A172 (cell line): ENCODE measurements at places on chromosomes 2 and 18. TPM values are rescaled to one million over a fixed set of nuclear protein-coding genes. Genes with fewer than 3 reads are reported as not detected.

Gene SLC9A4
- total RNA-seq: 0.31 and 0.84 TPM in 2 replicates

Gene DYSF
- total RNA-seq: 10.6 and 13.6 TPM in 2 replicates

Gene MSTN
- total RNA-seq: 0.02 TPM in 1 of 2 replicates, not detected in the other

Gene RAB10
- total RNA-seq: 148 and 268 TPM in 2 replicates

Gene CCDC93
- 15.0 and 21.8 TPM in 2 replicates for total RNA-seq

DNA sequence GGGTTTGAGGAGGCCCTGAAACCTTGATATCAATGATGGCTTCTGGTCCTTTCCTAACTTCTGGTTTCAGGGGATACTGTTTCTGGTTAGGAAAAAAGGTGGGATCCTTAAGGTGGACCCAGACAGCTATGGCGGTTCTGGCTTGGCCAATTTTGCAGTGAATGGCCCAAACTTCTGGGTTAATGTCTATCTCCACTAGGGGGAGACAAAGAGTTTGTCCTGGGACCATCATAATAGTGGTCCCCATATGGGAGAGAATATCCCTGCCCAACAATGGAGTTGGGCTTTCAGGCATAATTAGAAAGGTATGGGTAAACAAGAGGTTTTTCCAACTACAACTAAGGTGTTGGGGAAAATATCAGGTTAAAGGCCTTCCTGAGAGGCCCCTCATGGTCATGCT is 273.5 kb downstream of the CALCRL start:
- DNase-seq: no peak

DNA sequence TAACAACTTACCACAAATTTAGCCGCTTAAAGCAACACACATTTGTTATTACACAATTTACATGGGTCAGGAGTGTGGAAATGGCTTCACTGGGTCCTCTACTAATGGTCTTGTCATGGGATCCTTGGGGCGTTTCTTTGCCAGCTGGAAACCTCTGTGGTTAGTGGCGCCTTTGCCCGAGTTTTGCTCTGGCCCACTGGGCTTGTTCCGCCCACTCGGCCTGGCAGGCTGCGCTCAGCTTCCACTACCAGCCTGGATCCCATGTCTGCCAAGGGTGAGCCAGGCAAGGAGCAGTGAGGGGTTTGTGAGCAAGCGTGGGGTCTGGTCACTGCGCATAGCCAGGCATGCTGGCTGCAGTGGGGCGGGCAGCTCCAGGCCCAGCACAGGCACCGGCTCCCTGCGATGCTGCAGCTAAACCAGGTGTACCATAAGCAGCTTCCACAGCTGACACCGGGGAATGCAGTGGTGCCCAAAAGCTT is 16.2 kb upstream of the MBD2 start:
- DNase-seq: no peak

GRCh38 chr2:74333175-74333574 is 10.0 kb downstream of the SLC4A5 start:
- peak; percentile 23 for DNase-seq

- no peak for DNase-seq
Measured at GRCh38 chr2:234181121-234181520, 130.6 kb downstream of the SPP2 start.

DNA sequence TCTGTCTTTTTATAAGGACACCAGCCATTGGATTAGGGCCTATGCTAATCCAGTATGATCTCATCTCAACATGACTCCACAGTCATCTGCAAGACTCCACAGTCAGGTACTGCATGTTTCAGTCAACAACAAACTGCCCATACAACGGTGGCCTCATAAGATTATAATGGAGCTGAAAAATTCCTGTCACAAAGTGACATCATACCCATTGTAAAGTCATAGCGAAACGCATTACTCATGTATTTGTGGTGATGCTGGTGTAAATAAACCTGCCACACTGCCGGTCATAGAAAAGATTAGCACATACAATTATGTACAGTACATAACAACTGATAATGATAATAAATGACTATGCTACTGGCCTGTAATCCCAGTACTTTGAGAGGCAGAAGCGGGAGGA is 102.2 kb downstream of the TEX51 start:
- no peak for DNase-seq

- DNase-seq: no peak
Measured at GRCh38 chr18:79515331-79515730, 119.6 kb downstream of the NFATC1 start.

DNA sequence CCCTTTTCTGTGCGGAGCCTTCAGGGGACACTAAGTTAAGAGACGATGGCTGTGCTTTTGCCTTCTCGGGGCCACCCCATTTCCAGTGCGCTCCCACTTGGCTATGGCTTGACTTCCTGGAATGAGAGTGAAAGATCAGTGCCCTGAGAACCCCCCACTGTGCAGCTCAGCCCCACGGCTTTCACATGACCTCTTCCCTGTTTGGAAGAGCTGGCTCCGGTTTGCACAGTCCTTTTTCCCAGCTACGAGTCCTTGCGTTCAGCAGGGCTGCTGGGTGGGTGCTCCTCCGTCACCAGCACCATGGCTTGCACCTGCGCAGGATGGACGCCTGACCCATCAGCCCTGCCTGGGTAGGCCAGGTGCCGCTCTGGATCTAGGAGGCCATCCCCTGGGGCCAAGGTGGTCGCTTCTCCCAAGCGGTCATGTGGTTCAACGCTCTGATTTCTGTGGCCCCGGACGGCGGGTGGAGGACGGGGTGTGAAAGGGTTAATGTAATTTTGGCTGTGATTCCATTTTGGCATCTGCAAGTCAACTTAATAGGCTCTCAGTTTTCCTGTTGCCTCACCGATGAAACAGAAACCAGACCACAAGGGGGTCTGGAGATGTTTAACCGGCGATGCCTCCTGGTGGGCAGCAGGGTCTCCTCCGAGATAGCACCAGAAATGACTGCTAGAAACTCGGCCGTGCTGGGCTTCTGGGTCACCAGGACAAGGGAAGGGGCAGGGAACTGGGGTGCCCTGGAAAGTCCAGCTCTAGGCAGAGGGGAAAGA is 113.1 kb upstream of the HAAO start:
- DNase-seq: no peak

DNA sequence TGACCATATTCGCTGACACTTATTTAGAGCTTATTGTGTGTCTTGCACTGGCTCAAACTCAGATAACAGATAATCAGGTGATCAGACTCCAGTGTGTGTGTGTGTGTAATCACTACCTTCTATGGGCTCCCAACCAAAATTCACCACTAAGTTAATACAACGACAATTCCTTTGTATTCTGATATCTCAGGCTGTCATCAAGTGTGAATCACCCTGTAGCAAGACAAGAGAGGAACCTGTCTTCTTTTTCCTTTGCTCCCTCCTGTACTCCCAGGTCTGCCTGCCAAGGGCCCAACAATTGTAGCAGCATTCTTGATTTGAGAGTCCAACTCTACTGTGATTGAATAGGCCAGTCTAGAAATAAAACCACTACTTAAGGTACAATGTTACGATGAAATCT is 25.8 kb downstream of the ITGB6 start:
- no peak for DNase-seq

GRCh38 chr18:68429841-68430240 is 285.1 kb downstream of the TMX3 start:
- no peak for DNase-seq

GRCh38 chr2:10566018-10566417 is 117.9 kb upstream of the ODC1 start:
- DNase-seq: peak; percentile 55

- DNase-seq: no peak
Measured at GRCh38 chr18:12531749-12532148, 124.0 kb downstream of the PRELID3A start.

DNA sequence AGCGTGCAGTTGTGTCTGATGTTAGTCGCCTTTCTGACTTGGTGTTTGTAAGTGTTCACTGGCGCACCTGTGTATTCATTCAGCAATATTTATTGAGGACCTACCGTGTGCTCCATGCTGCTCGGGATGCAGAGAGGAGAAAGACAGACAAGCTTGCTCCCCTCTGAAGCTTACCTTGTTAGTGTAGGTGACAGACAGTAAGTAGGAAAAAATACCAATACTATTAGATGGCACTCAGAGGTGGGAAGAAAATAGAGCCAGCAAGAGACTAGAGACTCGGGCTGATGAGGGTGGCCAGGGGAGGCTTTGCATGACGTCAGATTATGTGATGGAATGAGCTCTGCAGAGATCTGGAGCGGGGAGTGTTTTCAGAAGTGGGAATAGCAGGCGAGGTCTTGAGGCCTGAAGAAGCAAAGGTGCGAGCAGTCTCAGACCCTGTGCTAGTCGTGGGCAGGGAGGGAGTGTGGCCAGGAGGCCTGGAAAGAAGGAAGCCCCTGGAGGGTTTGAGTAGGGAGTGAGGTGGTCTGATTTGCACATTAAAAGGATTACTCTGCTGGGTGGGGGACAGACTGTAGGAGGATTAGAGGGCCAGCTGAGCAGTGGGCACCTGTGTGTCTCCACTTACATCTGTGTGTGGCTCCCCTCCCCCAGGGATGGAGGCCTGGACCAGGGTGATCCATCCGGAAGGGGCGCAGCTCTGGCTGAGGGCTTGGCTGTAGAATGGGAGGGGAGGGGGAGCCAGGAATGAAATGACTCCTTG is 11.8 kb downstream of the MTCL1 start:
- no peak for DNase-seq

GRCh38 chr2:74685408-74685807 is 31.4 kb downstream of the SEMA4F start:
- DNase-seq: no peak

DNA sequence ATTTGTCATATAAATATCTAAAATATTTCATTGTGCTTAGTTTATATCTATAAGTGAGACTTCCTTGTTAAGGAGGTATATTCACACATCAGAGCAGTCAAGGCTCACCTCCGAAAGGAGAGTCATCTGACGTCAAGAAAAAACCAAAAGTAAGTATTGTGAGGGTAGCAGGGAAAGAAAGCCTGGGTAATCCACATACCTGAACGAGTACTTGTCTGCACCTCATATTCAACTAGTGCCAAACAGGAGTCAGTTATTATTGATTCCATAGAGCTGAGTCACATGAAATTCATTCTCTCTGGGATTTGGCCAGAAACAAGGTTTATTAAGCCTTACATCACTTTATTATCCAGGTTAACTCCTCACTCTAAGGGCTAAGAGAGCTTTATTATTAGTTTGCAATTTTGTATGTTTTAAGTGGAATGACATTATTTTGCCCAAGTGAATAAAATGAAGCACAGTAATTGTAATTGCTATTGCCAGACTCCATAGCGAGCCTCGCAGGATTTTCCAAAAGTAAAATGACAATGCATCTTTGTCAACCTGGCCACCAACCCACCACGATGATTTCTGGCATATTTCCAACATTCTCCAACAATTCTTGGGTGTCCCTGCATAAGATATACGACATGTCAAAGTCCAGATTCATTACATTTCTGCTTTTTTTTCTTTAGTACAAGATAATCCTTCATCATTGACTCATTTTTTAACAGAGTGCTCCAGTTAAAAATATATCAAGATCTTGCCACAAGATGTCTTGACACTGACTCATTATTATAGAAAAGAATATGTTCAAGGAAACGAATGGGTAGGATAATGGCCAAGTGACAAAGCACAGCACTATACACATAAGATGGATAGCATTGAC is 1210.4 kb upstream of the ACVR2A start:
- DNase-seq: peak; percentile 87

DNA sequence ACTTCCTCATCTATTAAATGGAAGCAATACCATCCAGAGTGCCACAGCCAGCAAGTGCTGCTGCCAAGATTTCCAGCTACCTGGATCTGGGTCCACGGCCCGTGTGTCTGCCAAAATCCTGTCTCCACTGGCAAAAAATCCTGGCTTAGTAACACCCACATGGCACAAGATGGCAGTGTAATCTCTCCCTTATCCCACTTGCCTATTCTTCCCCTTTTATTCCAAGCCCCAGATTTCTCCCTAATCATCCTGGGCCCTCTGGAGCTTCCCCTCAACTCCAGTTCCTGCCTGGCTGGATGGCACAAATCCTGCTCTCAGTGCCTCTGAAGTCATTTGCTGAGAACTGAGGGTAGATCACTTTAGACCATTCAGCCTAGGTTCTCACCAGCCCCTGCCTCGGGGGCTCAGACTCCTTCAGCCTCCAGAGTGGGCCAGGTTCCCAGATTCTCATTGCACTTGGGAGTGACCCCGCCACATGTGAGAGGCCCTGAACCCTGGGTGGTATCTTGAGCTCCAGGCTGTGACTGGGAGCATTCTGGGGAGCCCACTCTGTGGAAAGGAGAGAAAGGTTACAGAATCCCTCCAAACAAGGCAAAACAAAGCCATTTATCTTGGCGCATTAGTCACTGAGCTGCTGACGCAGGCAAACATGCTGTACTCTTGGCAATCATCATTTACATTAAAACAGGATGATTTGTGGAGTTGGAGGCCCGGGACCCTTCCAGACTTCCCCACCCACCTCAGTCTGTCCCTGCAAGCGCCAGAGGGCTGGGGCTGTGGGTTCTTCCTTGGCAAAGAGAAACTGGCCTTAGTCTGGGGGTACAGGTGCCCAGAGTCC is 325.8 kb downstream of the DYSF start:
- no peak for DNase-seq

DNA sequence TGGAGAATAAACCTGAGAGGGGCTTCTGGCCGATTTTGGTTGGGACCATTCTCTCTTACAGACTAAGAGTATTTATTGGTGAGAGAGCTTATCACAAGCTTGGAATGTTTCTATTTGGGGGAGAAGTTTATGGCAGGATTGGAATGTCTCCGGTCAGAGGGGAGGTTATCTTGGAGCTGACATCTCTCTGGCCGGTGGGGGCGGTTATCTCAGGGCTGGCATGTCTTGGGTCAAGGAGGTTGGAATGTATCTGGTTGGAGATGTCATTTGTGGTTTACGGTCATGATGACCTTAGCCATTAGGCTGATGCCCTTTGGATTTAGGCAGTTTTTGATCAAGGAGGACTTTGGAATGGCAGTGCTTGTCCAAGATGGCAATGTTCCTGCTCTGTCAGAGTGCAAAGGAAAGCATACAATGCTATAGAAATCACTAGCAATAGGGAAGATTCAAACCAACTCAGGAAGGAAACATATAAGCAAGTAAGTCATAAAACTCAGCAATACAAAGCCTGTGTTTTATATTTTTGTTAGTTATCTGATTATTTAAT is 362.4 kb upstream of the LRATD1 start:
- peak; percentile 54 for DNase-seq

GRCh38 chr18:80252136-80252535 is 4.8 kb upstream of the PARD6G start:
- DNase-seq: peak; percentile 16

GRCh38 chr18:47898055-47898454 is 32.4 kb downstream of the SMAD2 start:
- no peak for DNase-seq

- no peak for DNase-seq
Measured at GRCh38 chr2:190653231-190653630, 4.3 kb downstream of the NAB1 start.

DNA sequence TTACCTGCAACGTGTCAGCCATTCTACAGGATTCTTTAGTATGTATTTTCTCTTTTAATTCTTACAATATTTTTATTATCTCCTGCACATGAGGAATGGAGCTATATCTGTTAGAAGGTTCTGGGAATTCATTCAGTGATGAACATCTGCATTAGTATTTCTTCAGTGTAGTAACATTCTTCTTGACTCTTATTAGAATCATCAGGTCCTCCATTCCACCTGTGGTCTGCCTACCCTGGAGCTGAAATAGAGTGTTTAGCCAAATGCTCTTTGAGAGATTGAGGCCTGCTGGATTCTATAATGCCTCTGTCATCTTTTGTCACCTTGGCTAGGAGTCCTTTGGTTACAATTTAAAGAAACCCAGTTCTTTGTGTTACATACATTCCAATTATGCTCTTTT is 54.4 kb downstream of the RHBDD1 start:
- no peak for DNase-seq

- no peak for DNase-seq
Measured at GRCh38 chr2:192247456-192247855, 52.7 kb upstream of the TMEFF2 start.

- DNase-seq: no peak
Measured at GRCh38 chr2:60964651-60965498, 52.6 kb upstream of the PEX13 start.
